GM18507 (cell line): ENCODE measurements at places on chromosomes 7 and 10.
A peak's percentile ranks its signal among the peaks of the same experiment; 100 is the strongest.

DNA sequence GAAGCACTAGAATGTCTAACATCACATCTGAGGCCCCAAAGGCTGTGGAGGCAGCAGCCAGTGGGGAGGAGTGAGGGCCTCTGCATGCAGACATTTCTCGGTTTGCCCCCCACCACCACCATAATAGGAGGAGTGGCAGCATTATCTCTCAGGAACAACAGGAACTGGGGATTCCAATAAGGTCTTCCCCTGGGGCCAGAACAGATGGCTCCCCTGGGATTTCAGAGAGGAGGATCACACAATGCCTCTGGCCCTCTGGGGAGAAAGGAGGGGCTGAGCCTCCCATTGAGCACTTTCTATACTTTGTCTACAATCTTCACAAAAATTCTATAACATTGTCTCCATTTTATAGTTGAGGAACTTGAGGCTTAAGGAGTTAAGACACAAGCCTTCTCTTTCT, 61.1 kb downstream of the GRID1 start:
- DNase-seq = no peak

- DNase-seq = no peak
Measured at GRCh38 chr7:30764030-30764975, 6.9 kb upstream of the MINDY4 start.

DNA sequence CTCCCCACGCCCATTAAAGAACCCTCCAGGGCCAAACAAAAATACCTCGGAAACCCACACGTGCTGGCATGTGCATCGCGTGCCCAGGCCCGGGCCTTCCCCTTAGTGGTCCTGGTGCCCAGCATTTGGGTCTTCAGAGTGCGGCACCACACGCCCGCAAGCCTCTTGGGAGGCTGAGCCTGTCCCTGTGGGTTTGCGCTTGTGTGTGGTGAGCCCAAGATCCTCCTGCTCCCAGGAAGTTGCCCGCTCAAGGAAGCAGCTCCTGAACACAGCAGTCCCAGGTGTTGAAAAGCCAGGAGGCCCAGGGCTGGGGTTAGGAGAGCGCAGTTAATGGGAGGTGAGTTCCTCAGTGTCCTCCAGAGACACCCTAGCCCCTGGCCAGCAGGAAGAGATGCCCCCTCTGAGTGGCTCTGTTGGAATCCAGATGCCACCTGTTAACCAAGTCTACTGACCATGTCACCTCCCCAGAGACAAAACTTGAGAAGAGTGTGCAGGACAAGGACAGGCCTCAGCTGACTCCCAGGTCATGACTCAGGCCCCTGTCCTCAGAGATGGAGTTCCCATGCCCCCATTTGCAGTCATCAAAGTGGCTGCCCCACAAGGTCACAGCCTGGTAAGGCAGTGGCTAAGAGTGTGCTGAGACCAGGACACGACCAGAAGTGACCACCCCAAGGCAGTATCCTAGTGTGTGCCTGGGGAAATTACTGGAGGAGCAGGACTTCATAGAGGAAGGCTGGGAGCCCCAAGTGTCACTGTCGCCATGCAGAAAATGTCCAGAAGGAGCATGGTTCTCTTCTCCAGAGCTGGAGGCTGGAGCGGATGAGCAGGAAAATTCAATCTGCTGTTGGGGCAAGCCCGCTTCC, 5.2 kb downstream of the FZD9 start:
- no peak for DNase-seq

DNA sequence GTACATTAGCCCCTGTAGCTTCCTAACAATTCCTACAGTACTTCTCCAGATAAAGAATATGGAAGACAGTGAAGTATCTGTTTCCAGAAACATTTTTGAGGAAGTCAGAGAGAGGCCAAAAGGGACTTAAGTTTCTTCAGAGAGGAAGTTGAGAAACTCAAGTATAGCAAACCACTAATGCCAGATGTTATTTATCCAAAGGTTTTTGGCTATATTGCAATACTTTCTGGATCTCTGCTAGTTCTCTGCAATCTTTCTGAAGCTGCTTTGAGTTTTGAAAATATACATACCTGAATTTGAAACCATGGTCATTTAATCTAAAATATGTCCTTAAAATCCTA, 64.7 kb downstream of the BICC1 start:
- no peak for DNase-seq

GRCh38 chr7:42262964-42263363, 26.0 kb upstream of the GLI3 start:
- no peak for DNase-seq

- DNase-seq = no peak
Measured at GRCh38 chr7:131745390-131746248, 189.2 kb upstream of the PODXL start.

GRCh38 chr7:114765331-114766040, 156.4 kb upstream of the MDFIC start:
- no peak for DNase-seq

DNA sequence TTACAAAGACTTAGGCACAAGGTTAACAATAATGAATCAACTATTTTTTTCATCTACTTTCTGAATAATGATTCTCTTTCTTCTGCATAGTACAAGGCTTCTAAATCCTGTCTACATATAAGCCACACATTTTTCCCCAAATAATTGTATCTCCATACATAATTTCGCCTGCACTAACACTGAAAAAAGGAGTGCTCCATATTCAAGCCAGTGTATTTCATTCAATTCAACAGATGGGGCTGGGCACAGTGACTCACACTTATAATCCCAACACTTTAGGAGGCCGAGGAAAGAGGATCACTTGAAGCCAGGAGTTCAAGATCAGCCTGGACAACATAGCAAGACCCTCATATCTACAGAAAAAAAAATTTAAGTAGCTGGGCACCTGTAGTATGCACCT, 86.0 kb upstream of the ZNF800 start:
- no peak for DNase-seq

DNA sequence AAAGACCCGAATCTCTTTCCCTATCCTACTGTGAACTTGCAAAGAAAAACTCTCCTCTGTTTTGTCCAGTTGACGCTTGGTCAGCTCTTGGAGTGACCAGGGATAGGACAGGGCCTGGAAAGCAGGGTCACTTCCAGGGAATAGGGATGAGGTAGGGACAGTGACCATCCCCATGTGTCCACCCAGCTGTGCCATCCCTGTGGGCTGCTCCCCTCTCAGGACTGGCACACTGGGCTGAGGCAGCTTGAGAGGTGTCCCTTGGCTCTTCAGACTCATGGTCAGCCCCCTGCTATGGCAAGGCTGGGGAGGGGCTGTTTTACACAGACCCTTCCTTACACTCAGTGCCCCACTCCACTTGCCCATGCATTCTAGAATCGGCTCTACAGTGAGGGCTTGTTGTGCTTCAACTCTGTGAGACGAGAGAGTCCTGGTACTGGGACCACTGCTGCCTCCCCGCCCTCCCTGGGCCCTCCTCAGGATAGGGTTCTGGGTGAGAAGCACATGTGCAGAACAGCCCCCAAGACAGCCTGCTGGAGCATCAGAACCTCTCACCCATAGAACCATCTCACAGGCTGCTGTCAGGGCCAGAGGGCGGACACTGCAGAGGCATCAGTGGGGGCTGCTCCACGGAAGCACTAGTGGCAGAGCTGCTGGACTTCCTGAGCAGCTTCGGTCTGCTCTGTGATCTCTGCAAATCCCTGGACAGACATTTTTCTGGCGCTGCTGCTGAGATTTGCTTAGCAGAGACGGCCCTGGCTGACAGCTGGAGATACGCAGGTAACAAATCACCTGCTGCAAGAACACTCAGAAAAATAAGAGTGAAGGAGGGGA, 202.8 kb upstream of the CXCL12 start:
- DNase-seq = no peak

DNA sequence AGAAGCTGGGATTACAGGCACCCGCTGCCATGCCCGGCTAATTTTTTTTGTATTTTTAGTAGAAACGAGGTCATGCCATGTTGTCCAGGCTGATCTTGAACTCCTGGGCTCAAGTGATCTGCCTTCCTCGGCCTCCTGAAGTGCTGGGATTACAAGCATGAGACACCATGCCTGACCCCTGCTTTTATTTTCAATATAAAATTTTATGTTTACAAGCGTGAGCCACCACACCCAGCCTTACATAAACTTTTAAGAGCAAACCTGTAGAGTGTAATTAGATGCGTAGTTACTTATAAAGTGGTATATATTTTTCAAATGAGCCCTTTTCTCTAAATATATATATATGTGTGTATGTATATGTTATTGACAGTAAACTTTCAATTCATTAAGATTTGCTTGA, 8.7 kb downstream of the CNNM2 start:
- no peak for DNase-seq

DNA sequence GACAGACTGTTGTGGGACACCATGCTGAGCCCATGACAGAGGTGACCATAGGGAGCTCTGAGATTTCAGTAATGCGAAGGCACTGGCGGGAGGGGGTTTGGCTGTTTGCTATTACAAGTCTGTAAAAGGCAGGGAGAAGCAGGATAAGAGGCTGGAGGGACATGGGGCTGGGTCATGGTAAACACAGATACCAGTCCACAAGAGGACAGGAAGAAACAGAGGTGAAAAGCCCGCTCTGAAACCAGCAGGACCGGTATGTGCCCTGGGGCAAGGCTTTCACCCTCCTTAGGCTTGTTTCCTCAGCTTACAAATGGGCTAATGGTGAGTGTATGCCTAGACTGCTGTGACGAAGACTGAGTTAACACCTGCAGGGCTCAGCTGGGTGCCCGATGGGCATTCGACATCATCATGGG, 34.1 kb downstream of the ANXA11 start:
- DNase-seq = no peak

DNA sequence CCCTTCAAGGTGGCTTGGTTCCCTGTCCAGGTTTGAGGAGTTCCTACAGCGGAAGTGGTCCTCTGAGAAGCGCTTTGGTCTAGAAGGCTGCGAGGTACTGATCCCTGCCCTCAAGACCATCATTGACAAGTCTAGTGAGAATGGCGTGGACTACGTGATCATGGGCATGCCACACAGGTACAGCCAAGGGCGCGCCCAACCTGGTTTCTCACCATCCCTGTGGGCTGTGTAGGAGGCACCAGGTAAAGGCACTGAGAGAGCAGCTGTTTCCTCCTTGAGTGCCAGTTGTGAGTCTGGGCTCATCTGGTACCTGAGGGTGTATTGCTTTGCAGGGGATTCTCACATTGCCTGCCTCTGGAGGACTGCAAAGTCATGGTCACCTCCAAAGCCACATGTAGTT, 68.0 kb downstream of the OGDH start:
- DNase-seq = no peak

GRCh38 chr7:147196481-147196880, 1079.9 kb downstream of the CNTNAP2 start:
- no peak for DNase-seq

- DNase-seq = no peak
Measured at GRCh38 chr7:137685433-137686164, 161.2 kb downstream of the DGKI start.

- DNase-seq = no peak
Measured at GRCh38 chr7:37212556-37212955, 236.1 kb downstream of the ELMO1 start.

DNA sequence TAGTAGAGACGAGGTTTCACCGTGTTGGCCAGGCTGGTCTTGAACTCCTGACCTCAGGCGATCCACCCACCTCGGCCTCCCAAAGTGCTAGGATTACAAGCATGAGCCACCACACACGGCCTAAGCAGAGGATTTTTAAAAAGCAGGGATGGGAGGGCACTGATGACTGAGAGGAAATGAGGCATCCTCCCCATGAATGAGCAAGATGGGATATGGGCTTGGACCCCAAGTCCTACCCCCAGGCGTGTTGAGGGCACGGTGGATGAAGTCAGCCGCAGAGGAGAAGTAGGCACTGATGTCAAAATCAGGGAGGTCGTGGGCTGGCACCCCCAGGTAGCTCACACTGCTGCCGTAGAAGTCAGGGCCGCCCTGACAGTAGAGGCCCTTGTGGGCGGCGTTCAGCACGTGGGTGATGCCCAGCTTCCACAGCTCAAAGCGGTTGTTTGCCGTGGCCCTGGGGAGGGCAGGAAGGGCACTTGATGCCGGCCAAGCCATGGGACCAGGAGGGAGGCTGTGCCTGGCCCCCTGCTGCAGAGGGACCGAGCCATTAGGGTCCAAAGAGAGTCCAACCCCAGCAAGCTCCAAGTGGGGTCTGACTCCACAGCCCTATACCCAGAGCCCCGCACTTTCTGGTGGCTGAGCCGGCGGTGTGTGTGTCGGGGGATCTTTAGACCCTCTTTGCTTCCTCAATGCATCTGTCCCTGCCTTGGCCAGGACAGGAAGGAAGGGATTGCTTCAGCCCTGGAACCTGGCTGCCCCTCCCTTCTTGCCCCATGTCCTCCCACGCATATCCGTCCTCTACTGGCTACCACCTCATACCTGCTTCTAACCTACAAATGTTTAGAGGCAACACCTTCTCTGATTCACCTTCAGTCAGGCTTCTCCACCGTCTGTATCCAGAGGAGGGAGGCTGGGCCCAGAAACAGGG, 3.4 kb upstream of the SAMD8 start:
- DNase-seq = no peak

GRCh38 chr7:71444130-71444529, 312.2 kb downstream of the GALNT17 start:
- DNase-seq = no peak

- DNase-seq = no peak
Measured at GRCh38 chr10:95513008-95513589, 48.1 kb downstream of the SORBS1 start.

- DNase-seq = no peak
Measured at GRCh38 chr10:66698069-66698468, 227.8 kb upstream of the LRRTM3 start.

- no peak for DNase-seq
Measured at GRCh38 chr10:83250396-83250795, 888.9 kb upstream of the GHITM start.

DNA sequence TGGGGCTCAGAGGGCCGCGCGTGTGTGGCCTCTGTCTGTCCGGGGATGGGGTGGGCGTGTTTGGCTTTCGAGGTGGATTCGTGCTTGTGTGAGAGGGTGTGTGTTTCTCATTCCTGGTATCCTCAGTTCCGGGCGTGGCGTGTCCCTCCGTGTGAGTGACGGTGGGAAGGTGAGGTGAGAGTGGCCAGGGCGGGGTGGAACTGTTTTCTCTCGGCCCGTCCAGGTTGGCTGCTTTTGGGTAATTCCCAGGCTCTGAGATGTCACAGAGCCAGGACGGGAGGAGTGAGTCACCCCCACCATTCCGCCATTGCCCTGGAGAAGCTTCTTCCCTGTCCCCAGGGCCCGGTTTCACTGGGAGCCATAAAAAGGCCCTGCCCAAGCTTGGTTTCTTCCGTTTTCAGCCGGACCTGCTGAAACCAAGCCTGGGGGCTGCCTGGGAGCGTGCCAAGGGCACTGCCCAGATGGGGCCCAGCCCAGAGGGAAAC, 21.3 kb upstream of the CLDN4 start:
- DNase-seq = no peak

DNA sequence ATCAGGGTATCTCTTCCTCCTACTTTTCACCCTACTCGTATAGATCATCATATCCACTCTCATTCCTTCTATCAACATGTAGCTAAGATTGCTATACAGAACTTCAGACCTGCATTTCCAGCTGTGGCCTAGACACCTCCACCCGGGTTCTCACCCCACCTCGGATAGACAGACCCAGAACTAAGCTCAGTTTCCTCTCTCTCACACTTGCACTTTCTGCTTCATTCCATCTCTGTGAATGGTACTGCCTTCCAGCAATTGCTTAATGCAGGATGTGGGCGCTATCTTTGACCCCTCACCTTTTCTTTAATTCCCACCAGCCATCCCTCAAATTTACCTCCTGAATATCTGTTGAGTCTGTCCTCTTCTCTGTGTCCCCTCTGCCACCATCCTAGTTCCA, 35.7 kb downstream of the AGK start:
- no peak for DNase-seq

- peak; percentile 14 for DNase-seq
Measured at GRCh38 chr10:1425879-1426278, 311.4 kb downstream of the ADARB2 start.

GRCh38 chr7:85471740-85472139, 284.9 kb upstream of the SEMA3D start:
- no peak for DNase-seq
